ENCODE measurements at places on chromosomes 7 and 10.

- no peak for DNase-seq
These were observed 18.3 kb upstream of the ELN start for GRCh38 chr7:74009719-74010118.

- no peak for DNase-seq
These were observed 1.4 kb downstream of the C10orf71 start for GRCh38 chr10:49300140-49300974.

GRCh38 chr7:23607130-23607529 lies 9.9 kb downstream of the CCDC126 start:
- DNase-seq = no peak

- no peak for DNase-seq
These were observed 785 bp downstream of the DNTT start for GRCh38 chr10:96305019-96305418.

- no peak for DNase-seq
These were observed 428.5 kb downstream of the RPS24 start for GRCh38 chr10:78462176-78462575.

DNA sequence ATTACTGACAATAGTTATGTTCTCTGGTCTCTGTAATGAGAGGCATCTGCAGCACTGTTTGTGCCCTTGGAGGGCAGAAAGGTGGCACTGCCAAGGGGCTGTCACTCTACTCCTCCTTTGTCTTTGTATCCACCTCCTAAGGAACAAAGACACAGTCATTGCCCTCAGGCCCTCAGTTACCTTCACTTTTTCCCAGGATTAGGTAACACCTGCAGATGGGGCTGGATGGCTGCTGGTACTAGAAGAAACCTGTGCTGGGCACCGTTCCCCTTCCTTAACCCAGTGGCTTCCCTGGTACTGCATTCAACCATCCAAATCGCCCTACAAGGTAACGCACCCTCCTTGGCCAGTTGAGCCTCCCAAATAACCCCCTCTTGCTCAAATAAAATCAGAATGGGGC lies 246.9 kb upstream of the NEBL start:
- no peak for DNase-seq

Measured in activated CD4-positive, alpha-beta T cell treated with anti-CD3 and anti-CD28 coated beads, Interleukin-2, amount 10 ng/mL, durations not matched to agents 7 days and 5 days (primary cell).